ENCODE measurements at places on chromosomes 2 and 18.
A peak's percentile ranks its signal among the peaks of the same experiment; 100 is the strongest.

- no peak for DNase-seq
These were observed 373.7 kb upstream of the GALNT5 start for GRCh38 chr2:156883804-156884203.

DNA sequence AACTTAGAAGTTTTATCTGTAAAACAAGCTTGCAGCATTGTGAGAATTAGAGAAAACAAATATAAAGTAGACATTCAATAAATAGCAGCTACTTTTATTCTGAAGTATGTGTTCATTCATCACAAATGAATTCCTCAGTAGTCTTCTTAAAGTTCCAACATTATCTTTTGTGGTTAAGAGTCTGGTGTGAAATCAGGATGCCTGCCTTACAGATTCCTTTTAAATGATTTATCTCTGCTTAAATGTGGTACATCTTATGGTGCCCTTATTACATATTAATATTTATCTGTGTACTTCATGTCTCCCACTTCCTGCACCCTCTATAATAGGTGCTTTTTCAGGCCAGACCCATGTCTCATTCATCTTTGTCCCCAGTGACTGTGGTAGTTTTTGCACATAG lies 595.0 kb downstream of the STK39 start:
- no peak for DNase-seq

DNA sequence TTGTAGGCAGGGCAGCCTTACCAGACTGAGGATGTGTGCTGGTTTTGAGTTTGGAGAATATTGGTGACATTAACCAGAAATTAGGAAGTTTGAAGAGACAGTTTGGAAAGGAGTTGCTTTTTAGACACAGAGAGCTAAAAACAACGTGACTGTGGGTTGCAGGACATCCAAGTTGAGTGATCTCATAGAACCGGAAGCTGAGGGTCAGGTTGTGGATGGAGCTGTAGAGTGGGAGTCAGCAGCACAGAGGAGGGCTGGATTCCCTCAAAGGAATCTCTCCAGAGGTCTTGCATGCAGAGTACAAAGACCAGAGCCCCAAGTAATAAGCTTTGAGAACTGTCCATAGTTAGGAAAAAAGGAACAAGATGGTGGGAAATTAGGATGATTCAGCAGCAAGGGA lies 9.3 kb downstream of the MAPRE3 start:
- DNase-seq, result no peak

DNA sequence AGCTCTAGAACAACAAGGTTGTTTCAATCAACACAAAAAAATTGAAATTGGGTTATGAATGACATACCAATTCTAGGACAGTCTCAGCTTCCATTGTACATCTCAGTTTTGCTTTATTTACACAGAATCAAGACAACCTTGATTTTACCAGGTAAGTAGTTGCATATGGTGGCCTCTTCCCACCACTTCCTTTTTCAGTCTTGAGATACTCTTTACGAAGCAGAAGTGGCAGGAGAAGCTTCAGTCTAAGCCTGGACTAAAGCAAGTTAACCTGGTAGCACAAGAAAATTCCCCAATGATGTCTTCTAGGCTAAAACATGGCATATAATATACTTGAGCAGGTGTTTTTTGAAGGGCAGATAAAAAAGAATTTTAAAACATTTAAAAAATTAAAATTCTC lies 10.7 kb upstream of the FAM136A start:
- no peak for DNase-seq

DNA sequence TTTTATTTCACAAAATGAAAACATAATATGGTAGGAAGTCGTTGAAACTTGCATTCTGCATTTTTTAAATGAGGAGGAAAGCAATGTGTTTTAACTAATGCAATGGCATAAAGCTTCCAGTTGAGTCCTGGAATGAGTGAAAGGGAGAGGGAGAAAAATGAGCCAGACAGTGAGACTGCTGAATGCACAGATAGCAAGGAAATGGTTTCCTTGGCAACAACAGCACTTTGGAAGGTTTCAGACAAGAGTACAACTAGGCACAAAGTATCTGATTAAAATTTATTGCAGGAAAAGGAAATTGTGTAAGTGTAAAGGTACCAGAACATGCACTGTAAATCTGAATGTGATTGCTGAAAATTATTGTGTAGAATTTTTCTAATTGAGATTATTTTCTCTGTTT lies 320.1 kb upstream of the KYNU start:
- no peak for DNase-seq

DNA sequence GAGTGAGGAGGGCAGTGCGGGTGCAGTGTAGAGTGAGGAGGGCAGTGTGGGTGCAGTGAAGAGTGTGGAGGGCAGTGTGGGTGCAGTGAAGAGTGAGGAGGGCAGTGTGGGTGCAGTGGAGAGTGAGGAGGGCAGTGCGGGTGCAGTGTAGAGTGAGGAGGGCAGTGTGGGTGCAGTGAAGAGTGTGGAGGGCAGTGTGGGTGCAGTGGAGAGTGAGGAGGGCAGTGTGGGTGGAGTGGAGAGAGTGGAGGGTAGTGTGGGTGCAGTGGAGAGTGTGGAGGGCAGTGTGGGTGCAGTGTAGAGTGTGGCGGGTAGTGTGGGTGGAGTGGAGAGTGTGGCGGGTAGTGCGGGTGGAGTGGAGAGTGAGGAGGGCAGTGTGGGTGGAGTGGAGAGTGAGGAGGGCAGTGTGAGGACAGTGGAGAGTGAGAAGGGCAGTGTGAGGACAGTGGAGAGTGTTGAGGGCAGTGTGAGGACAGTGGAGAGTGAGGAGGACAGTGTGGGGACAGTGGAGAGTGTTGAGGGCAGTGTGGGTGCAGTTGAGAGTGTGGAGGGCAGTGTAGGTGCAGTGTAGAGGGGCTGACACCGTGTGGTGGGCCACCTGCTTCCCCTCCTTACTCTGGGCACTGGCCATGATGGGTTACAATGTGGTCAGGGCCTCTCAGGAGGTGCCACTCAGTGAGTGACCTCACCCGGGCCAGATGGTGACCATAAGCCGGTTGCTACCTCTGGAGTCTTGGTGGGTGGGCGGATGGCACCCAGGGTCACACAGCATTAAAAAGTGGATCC lies 28.5 kb downstream of the INPP4A start:
- DNase-seq, result no peak

DNA sequence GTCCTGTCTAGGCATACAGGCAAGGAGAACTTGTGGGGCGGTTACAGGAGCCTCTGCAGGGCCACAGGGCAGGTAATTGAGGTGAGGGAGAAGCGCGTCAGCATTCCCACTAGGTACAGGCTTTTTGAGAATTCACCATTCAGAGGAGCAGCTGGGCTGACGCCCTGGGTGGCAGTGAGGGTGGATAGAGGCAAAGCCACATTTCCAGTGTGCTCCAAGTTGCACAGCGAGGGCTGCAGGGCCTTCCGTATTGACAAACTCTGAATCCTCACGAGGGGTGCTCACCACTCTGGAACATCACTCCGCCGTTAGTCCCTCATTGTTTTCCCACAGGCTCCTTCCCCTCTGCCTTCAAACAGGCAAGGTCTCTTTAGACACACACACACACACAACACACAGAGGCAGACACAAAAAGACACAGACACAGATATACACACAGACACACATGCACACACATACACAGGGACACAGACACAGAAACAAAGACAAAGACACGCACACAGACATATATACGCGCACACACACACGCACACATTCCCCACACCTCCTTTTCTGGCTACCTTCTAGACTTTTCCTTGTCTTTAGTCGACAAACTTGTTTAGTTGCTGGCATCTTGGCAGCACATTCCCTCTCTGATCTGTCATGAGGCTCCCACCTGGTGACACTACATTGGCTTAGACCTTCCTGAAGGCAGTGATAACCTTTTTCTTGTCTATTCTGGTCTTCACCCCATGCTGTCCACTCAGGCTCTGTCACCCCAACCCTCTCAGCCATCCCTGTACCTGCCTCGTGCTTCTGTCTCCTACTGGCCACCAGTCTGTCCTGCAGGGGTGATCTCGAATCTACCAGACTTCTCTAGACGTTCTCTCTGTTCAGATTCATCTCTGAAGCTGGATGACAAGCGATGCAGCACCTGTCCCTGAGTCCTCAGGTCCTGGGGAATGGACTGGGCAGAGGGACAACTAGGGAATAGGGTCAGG lies 136.8 kb downstream of the ALPK2 start:
- DNase-seq, result no peak

- DNase-seq, result peak; percentile 32
These were observed 68.9 kb upstream of the BOD1L2 start for GRCh38 chr18:57077786-57078552.

- no peak for DNase-seq
These were observed 226.8 kb upstream of the RAB6C start for GRCh38 chr2:129752686-129753085.

GRCh38 chr18:1648712-1649111 lies 744.0 kb downstream of the ADCYAP1 start:
- DNase-seq, result no peak

DNA sequence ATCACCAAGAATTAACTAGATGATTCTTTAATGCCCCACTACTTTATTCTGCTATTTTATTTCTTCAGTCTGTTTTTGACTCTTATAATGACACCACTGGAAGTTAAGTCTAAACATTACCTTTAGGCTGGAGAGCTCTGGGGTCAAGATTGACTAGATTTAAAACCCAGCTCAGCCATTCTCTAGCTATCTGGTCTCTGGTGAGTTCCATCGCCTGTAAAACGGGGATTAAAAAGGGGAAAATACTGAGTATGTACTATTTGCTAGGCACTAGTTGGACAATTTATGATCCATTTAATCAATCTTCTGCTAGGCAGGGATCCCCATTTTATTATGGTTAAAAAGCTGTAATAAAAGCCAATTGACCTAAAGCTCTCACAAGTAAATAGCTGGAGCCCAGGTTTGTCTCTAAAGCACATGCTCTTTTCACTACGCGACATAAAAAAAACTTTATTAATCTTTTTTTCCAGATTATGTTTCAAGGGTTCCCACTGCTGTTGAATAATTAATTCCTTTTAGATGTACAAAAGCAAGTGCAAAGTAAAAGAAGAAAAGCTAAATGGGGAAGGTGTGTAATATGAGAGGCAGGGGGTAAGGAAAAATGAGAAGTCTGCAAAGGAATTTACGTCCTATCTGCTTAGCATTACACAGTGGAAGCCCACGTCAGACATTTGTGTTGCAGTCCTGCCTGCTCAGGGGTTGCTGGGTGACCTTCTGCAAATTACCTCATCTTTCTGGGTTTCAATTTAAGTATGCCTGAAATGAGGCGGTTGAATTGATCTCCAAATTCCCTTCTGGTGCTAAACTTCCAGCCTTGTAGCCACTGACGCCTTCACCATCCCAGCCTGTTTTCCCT lies 918 bp upstream of the NABP1 start:
- DNase-seq, result peak; percentile 77

DNA sequence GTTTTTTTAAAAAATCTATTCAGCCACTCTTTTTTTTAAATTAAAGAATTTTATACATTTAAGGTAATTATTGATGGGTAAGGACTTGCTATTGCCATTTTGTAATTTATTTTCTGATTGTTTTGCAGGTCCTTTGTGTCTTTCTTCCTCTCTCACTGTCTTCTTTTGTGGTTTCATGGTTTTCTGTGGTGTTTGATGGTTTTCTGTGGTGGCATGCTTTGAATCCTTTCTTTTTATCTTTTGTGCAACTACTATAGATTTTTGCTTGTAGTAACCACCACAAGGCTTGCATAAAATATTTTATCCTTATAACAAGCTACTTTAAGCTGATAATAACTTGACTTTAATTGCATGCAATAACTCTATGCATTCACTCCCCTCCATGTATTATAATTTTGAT lies 31.5 kb upstream of the SLC4A10 start:
- no peak for DNase-seq

DNA sequence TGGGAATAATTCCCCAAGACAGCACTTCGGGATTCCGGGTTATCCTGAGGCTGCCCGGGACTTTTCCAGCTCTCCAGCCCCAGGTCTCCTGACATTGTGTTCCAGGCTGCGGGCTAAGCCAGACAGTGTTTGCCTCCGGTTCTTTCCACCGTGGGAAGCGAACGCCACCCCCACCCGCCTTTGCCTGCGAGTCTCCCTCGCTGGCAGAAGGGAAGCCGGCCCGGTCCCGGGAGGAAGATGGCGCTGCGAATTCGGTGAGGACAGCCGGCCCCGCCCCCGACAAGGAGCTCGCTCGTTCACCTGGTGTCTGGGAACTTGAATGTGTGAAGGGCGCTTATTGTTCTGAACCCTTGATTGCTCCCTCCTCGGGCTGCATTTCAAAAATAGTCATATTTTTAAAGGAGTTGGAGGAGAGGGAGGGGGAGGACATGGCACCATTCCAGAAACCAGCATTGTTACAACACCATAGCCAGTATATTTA lies 2.9 kb downstream of the LRATD1 start:
- DNase-seq, result no peak

GRCh38 chr2:151476287-151476686 lies 66.6 kb downstream of the RIF1 start:
- no peak for DNase-seq

- no peak for DNase-seq
These were observed 1202.5 kb downstream of the DSC3 start for GRCh38 chr18:29840089-29840488.

GRCh38 chr2:51105811-51106210 lies 73.9 kb upstream of the NRXN1 start:
- no peak for DNase-seq

- peak; percentile 35 for DNase-seq
These were observed 211.9 kb downstream of the AGPS start for GRCh38 chr2:177604271-177605065.

DNA sequence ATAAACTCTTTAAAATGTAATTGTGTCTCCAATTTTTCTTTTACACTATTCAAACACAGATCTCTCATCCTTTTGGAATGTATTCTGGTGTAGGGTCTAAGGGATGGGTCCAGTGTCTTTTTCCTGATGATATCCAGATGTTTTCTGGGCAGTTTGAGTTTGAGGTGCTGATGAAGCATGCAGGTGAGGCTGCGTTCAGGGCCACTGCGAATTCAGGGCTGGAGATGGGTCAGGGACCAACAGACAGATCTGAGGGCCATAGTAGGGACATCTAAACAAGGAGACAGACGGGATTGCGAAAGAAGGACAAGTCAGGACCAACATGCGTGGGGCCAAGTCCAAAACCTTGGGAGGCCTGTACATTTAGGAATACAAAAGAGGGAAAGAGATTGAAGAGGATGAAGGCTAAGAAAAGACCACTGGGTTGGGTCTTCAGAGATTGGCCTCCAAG lies 70.2 kb downstream of the ACAA2 start:
- DNase-seq, result no peak

DNA sequence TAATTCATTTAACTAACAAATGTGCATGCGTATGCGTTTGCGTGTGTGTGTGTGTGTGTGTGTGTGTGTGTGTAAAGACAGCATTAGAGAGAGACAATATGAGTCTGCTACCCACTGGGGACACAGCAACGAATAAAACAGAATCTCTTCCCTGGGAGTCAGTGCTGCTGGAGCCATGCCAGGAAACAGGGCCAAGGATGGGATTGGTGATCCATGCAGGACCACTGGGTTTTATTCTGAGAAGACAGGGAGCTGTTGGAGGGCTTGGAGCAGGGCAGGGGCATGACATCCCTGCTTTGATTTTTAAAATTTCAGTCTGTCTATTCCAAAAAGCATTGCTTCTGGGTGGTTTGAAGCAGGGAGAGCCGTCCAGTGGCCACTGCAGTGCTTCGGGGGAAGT lies 62.9 kb downstream of the PDCL3 start:
- no peak for DNase-seq

GRCh38 chr2:215637651-215638050 lies 201.8 kb upstream of the FN1 start:
- DNase-seq, result no peak

Data from activated CD4-positive, alpha-beta T cell treated with anti-CD3 and anti-CD28 coated beads, Interleukin-2, Interleukin-6, amounts not matched to agents 100 ng/mL and 50 ng/mL, durations not matched to agents 16 hours and 8 hours (primary cell).